M059J (cell line): ENCODE measurements at places on chromosomes 11 and 22. TPM values are rescaled to one million over a fixed set of nuclear protein-coding genes. Genes with fewer than 3 reads are reported as not detected.
A peak's percentile ranks its signal among the peaks of the same experiment; 100 is the strongest.

DNA sequence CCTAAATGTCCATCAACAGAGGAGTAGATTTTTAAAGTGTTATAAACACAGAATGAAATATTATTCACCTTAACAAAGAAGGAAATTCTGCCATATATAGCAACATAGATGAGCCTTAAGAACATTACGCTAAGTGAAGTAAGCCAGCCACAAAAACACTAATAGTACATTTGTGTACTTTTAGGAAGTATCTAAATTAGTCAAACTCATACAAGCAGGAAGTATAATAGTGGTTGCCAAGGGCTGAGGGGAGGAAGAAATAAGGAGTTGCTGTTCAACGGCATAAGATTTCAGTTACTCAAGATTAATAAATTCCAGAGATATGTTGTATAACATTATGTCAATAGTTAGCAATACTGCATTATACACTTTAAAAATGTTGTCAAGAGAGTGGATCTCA, 181.7 kb upstream of the ZC3H12C start:
- DNase-seq: no peak

The BRSK2 gene
- 0.44 TPM in 1 of 2 replicates, not detected in the other for total RNA-seq

The DEFB131B gene
- not detected in 2 replicates for total RNA-seq

DNA sequence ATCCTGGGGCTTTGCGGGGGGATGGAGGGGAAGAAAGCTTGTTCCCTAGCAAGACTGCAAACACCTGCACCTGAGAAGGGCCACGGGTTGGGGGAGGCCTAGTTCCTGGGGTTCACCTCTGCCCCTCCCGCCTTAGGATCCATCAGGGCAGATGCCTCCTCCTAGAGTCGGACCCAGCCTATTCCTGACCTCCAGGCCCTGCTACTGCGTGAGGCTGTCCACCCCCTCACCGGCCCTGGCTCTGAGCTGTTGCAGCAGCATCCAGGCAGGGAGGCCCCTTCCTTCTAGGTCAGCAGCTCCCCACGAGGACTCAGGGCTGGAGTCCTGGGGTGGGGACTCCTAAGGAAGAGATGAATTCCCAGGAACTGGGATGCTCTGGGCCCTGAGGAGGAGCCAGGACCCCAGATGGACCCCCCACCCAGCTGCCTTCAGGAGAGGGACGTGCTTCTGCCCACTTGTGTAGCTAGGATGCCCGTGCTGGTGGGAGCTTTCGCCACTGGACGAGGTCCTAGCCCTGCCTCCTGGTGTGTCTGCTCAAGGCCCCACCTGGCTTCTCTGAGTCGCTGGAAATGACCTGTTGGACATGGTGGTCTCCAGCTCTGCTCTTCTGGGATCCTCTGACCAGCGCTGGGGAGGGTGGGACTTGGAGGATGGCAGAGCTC, 10.3 kb downstream of the MRGPRF start:
- no peak for DNase-seq

GRCh38 chr22:37394341-37394740, 32.9 kb downstream of the ELFN2 start:
- no peak for DNase-seq

GRCh38 chr11:94154095-94154856, 25.6 kb downstream of the PANX1 start:
- peak; percentile 48 for DNase-seq

The ARVCF gene
- total RNA-seq: 4.8 and 5.1 TPM in 2 replicates

DNA sequence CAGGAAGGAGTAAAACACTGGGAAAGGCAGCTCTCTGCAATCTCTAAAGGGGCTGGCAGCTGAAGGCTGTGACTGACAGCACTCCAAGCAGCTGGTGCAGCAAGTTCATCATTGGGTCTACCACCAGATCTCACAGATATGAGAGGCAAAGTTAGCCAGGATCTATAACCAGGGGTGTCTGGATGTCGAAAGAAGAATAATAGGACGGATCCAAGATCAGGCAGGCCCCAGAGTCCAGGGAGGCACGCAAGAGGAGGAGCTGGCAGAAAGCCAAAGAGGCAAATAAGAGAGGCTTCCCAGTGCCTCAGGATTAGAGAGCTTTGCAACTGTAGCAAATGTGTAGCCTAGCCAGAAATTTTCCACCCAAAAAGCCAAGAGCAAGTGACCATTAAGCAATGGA, 77.1 kb downstream of the RBMXL2 start:
- DNase-seq: peak; percentile 26

The SSH3 gene
- total RNA-seq: 17.5 and 18.4 TPM in 2 replicates

The TRIM29 gene
- 0.32 and 0.49 TPM in 2 replicates for total RNA-seq

DNA sequence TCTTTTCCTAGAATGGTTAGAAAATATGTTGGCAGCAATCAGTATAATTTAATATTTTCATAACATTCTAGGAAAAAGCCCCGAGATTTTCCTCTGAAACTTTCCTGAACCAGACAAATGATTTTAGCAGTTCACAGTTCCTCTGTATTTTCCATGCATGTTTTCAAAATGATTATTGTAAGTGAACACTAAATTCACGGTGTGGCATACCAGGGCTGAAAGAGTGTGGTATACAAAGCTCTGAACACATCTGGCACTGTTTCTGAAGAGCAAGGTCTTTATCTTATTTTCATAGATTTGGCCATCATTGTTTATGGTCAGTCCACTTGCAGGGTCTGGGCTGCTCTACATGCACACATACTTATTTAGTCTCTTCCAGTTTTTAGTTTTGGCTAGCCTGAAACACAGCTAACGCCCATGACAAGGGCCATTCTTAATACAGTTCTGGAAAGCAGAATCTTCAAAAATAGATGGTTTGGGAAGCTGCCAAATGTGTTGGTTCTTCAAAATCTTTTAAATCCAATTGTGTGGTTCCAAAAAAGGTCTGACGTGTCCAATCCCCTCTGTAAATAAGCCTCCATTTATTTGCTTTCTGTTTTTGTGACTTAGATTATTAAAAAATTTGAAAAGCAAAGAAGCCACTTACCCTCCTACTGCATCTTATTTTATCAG, 7.9 kb upstream of the GAB2 start:
- no peak for DNase-seq

The TPBGL gene
- not detected in 2 replicates for total RNA-seq

GRCh38 chr11:20707876-20708275, 38.5 kb downstream of the NELL1 start:
- no peak for DNase-seq

The SYT8 gene
- not detected in 2 replicates for total RNA-seq

The UPK3A gene
- total RNA-seq: not detected in 2 replicates

- DNase-seq: peak; percentile 74
Measured at GRCh38 chr11:75771646-75772410, 3.2 kb downstream of the DGAT2 start.

DNA sequence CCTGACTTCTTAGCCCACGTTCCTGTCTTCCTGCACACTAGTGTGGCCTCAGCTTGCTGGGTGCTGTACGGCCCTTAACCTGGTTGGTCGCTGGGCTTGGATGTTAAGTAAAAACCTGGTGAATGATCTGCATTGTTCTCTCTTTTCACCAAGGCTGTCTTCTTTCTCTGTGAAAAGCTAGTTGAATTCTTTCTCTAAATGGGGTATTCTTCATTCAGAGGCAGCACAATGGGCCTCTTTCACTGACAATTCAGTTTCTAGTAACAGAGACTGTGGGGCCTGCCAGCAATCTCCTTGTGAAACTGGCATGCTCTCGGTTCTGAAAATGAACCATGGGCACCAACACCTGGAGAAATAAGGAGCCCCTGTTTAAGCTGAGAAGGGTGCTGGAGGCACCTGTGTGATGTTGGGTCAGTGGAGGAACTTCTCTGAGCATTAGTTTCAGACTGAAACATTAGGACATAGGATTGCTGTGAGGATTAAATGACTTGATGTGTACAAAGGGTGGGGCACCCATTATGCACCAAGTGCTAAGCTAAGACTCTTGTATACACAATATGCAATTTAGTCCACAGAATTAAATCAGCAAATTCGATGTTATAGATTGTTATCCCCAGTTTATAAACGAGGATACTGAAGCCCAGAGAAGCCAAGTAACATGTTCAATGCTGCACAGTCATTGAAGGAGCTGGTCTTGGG, 33.1 kb upstream of the ELF5 start:
- DNase-seq: no peak

DNA sequence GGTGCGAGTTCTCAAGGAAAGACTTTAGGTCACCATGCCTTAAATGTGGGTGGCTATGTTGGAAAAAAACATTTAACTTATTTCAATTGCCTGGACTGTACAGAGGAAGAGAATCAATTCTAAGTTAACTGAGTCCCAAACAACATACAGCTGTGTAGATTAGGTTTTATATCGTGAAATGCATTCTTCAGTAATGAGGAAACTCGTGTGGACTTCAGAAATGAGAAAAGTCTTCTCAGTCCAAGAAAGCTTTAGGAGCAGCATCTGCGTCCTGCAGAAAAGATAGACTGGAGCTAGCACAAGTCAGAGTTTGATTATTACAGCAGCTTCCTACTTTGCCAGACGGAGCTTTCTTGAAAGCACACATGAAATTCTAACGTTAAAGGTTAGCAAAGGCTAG, 673.0 kb downstream of the OPCML start:
- no peak for DNase-seq

- peak; percentile 78 for DNase-seq
Measured at GRCh38 chr11:19398772-19399527, 158.2 kb upstream of the E2F8 start.

The PAMR1 gene
- total RNA-seq: not detected in 2 replicates

The C1QTNF4 gene
- 0.10 TPM in 1 of 2 replicates, not detected in the other for total RNA-seq

GRCh38 chr11:119223856-119224255, 17.7 kb downstream of the CBL start:
- peak; percentile 60 for DNase-seq

DNA sequence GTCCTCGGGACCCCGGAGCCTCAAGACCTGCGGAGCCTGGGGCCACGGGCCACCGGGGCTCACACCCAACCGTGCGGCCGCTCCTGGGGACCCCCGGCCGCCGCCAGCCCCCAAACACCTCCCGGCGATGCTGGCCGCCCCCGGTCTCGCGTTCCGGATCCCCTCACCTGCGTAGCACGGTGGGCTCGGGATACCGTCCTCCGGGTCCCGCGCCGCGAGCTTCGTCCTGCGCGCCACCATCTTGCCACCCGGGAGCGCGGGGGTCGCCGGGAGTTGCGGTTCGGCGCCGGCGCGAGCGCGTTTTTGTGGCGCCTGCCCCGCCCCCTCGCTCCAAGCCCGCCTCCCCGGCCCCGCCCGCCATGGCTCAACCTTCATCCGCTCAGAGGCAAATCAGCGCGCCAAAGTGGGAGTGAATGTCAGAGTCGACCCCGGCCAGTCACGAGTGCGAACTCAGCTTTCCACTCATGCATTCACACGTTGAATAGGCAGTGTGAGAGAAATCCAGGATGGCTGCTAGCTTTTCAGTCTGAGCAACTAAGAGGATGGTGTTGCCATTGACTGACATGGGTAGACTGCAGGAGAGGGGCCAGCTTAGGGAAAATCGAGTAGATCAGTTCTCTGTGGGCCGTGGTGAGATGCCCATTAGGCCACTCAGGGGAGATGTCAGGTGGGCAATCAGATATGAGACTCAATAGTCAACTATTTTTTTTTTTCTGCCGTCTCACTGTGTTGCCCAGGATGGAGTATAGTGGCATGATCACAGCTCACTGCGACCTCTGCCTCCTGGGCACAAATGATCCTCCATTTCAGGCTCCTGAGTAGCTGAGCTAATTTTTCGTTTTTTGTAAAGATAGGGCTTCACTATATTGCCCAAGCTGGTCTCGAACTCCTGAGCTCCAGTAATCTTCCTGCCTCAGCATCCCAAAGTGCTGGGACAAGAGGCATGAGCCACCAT, 28.3 kb downstream of the SERHL2 start:
- DNase-seq: peak; percentile 57
